ENCODE measurements at places on chromosomes 5 and 9.
A peak's percentile ranks its signal among the peaks of the same experiment; 100 is the strongest.

DNA sequence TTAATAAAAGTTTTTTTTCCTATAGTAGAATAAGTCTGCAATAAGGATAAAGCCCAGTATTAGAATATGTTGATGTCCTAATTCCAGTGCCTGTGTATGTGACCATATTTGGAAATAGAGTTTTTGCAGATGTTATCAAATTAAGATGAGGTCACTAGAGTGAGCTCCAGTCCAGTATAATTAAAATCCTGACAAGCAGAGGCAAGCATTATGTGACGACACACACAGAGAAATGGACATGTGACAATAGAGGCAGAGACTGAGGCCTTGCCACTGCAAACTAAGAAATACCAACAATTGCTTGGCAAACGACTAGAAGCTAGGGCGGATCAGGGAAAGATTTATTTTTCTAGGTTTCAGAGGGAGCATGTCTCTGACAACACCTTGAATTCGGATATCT lies 216.4 kb upstream of the CYLC2 start:
- DNase-seq: no peak

DNA sequence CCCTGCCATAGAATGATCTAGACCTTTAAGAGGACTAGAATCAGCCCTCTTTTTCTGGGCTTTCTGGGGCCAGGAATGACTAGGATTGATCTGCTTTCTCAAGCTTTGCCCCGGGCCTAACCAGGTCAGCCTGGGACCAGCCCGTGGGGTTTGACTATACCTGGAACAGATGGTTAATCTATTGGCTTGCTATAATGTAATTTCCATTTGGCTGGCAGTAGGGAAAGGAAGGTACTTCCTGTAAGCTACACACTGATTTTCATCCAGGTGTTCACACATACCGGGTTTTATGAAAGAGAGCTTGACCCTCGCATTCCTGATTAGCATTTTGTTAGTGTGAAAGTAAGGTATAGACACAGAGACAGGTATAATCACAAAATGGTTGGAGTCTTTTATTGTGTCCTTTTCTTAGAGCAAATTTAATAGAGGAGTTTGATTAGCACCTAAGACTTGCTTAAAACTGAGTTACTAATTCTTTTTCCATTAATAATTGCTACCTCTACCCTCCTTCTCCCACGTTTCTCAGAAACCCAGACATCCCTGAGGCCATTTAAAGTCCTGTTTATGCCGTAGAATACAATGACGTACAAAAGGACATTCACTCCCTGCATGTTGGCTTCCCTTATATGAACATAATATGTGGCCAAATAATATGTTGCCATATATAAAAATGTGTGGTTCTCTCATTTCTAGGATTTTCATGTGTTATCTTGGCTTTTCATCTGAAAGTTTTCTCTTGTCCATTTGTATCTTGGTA lies 17.3 kb downstream of the LNPEP start:
- no peak for DNase-seq

- peak; percentile 33 for DNase-seq
Measured at GRCh38 chr5:138953387-138954256, 78.5 kb upstream of the LRRTM2 start.

DNA sequence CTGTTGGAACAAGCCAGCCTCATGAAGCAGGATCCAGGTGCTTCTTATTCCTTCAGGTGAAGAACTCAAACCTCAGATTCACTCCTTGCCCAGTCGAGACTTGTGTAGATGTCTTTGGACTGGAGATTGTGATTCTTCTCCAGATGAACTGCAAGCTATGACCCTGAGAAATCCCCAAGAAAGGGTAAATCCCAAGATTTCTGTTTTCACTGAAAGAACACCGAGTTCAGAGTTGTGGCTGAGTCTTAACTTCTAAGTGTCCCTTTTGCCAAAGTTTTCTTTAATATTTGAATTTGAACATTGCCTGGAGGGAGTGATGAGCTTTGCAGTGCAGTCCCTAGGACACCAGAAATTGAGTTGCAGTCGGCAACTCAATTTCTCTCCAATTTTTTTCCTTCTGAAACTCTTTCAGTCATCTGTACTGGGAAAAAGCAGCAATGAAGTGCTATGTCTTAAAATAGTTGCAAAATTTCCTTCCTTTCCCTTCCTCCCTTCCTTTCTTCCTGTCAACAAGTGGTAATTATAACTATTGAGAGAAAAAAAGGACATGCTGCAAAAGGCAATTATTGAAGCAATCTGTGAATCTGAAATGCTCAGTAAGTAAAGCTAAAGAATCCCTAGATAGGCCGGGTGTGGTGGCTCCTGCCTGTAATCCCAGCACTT lies 56.1 kb downstream of the ANKRD55 start:
- no peak for DNase-seq

GRCh38 chr9:98943682-98944056 lies at the start of gene COL15A1:
TSS of gene COL15A1 (plus strand) at chr9:98943907. CDS start at chr9:98944062, 155 bp downstream.
- peak; percentile 84 for DNase-seq

DNA sequence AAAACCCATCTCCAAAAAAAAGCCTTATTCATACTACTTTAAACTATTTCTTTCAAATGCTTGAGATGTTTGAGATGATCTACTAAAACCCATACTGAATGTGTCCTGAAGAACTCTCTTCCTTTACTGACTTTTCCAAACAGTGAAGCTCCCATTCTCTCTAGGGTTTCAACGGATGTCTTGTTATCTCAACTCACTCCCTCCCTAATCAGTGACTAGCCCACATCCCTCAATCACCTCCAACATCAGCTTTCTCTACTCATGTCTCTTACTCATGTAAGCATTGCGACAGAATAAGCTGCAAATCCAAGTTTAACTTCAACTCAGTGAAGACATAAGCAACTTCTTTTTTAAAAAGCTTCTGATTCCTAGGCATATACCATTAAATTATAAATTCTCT lies 42.1 kb downstream of the WDR41 start:
- DNase-seq: peak; percentile 42

- no peak for DNase-seq
Measured at GRCh38 chr5:158133369-158133768, 274.4 kb upstream of the CLINT1 start.

- DNase-seq: no peak
Measured at GRCh38 chr5:127652952-127653611, 4.2 kb downstream of the CTXN3 start.

DNA sequence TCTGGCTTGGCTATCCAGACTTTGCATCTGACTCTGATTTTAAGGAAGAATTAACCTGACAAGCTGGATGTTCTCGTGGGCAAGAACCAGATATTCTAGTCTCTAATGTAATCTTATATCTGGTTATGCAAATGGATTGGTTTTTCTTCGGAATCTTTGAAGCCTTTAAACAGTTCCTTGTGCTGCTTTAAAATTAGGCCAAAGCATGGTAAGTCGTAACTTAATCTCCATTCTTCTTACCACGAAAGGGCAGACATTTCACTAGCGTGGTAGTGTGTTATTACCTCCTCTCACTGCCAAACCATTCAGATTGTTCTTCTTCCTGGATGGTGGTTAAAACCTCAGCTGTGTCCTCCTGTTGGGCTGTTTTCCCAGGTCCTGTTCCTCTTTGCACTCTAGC lies 34.1 kb upstream of the TTC23L start:
- peak; percentile 50 for DNase-seq

DNA sequence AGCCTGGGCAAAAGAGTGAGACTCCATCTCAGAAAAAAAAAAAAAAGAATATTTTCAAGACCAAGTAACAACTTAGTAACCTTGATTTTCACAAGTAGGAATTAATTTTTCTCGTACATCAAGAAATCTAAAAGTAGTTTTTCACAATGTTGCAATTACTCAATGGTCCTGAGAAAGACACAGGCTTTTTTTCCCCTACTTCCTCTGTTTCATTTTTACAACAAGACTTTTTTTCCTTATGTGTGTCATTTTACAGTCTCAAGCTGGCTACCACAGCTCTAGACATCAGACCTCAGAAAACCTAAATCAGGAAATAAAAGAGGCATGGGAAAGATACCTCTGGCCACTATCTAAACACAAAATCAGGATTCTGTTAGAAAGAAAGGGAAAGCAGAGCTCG lies 45.9 kb downstream of the WDR36 start:
- DNase-seq: no peak

DNA sequence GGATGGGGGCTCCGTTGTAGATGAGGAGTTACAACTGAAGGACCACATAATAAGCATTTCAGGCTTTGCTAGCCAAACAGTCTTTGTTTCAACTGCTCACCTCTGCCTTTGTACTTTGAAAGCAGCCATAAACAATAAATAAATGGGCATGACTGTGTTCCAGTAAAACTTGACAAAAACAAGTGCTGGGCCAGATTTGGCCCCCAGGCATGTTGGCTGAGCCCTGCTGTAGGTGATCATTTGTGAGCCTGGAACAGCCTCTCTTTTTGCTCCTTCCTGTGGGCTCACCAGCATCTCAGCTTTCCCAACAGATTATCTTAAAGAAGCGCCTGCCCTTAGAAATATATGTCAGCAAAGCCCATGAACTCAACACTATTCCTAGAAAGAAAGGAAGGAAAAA lies 149.4 kb downstream of the GOLPH3 start:
- no peak for DNase-seq

DNA sequence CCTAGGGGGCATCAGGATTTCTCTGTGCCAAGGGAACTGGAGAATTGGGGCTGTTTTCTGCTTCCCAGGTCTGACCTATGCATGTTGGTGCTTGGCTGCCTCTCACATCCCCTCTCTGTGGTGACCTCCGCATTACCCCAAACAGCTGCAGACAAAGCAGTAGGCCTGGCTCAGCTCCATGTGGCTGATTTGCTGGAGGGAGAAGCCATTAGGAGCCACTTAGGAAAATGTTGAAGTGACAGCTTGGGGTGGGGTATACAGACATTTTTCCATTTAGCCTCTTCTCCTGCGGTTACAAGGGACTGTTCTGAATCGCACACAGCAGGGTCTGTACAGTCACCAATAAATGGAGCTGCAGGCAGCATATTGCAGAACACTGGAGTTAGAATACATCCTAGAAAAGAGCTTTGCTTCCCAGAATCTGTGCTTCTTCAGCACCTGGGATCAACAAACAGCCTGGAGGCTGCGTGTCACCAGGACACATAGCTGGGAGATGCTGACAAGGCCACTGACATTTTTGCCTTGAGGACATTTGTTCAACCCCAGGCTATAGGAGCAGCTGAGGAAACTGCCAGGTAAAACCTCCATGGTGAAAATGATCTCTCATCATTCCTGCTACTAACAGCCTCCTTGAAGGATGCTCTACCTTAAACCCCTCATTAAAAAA lies 335.3 kb downstream of the DIRAS2 start:
- DNase-seq: no peak

DNA sequence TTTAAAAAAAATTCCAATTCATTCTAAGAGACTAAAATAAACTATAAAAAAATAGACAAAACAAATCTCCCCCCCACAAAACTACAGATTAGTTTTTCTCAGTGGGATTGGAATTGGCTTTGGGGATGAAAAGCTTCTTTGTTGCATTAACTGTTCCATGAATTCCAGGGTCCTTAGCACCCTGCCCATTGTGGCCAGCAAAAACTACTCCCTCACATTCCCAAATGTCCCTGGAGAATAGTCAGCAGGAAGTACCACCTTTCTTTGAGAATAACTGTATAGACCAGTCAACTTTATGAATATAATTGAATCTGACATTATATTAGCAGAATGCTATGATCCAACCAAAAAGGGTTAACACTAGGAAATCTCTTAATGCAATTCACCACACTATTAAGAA lies 147.9 kb downstream of the LPAR1 start:
- no peak for DNase-seq

GRCh38 chr9:99109522-99109921 lies 4.6 kb downstream of the TGFBR1 start:
- peak; percentile 67 for DNase-seq

GRCh38 chr5:177396078-177396477 lies 4.4 kb downstream of the PFN3 start:
- DNase-seq: no peak

- DNase-seq: no peak
Measured at GRCh38 chr5:886036-886435, 6.6 kb downstream of the BRD9 start.

- no peak for DNase-seq
Measured at GRCh38 chr5:83184534-83184933, 107.2 kb downstream of the XRCC4 start.

DNA sequence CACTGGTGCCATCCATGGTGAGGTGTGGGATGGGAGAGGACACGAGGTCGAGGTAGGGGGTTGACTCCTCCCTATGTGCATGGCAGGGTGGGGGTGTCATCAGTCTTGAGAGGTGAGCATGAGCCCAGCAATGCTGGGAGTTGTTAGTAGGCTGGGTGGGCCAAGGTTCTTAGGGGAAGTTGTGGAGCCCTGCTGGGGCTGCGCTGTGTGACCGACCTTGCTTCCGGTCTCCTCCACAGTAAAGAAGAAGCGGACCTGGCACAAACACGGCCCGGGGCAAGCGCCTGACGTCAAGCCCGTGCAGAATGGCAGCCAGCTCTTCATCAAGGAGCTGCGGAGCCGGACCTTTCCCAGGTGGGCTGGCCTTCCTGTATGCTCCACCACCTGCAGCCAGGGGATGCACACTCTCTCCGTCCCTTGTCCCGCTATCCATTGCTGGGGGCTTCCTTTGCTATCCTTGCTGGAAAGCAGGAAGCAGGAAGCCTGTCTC lies 59.8 kb downstream of the PHF2 start:
- DNase-seq: no peak

- no peak for DNase-seq
Measured at GRCh38 chr5:150468206-150468605, 18.7 kb upstream of the RPS14 start.

DNA sequence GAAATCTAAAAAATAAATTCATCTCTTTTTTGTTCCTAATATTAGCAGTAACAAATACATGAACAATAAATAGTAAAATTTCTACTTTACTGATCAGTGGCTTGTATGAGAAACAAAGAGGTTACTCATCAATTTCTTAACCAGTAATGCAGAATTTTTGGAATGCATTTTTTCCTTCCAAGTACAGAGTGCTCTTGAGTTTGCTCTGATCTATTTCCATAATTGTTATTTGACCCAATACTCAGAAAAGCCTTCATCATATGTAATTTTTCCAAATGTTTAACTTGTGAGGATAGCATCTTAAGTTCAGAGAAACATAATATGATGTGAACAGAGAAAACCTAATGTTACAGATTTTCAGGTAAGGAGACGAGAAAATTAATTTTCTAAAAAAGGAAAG lies 47.3 kb downstream of the FBN2 start:
- peak; percentile 48 for DNase-seq

GRCh38 chr9:131405428-131405827 lies 11.5 kb downstream of the PRRC2B start:
- DNase-seq: peak; percentile 55

GRCh38 chr5:74598731-74599130 lies 41.8 kb downstream of the ENC1 start:
- DNase-seq: no peak

- DNase-seq: no peak
Measured at GRCh38 chr5:154562244-154562880, 84.3 kb upstream of the HAND1 start.

DNA sequence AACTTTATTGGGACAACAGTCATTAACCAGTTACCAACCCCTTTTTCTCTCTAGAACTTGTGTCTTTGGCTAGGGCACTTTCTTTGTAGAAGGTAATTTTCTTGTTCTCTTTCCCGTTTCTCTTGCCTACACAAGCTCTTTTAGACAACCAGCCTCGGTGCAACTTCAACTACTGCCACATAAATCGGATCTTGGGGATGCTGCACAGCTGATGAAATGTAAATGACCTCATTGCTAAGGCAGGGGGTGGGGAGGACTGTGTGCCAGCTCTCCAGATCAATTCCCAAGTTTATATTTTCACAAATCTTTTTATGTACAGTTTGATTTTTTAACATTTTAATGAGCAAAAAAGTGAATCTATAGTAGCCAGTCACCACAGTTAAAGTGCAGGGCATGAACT lies 157.6 kb downstream of the DENND1A start:
- no peak for DNase-seq
